ENCODE measurements at places on chromosomes 7 and 10.

DNA sequence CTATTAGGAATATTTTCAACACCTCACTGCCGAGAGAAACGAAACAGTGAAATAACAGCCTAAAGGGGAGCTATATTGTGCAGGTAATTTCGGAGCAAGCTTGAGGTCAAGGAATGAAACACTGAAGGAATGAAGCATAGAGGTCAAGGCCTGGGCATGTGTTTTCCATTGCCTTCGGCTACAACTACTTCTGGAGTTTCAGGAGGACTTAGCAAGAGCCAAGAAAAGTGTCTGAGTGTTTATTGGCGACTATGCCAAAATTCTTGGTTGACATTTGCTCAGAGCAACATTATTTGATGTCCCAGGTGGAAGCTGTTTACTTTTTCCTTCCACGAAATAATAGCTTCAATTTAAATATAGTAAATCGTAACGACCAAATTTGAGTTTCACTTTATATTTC lies 89.6 kb upstream of the IFRD1 start:
- no peak for DNase-seq

- DNase-seq: peak; percentile 63
These were observed 10.5 kb downstream of the TMEM273 start for GRCh38 chr10:49177391-49178355.

GRCh38 chr7:85130702-85131101 lies 56.2 kb downstream of the SEMA3D start:
- no peak for DNase-seq

DNA sequence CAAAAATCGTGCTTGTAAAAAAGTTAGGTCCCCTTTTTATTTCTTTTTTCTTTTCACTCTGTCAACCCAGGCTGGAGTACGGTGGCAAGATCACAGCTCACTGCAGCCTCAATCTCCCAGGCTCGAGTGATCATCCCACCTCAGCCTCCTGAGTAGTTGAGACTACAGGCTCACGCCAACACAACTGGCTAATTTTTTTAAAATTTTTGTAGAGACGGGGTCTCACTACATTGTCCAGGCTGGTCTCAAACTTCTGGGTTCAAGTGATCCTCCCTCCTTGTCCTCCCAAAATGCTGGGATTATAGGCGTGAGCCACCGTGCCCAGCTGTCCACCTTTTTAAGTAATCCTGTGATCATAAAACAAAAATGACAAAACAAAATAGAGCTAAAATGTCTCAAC lies 19.4 kb upstream of the ARHGAP12 start:
- no peak for DNase-seq

GRCh38 chr10:3935141-3935540 lies 150.1 kb upstream of the KLF6 start:
- DNase-seq: peak; percentile 16

GRCh38 chr7:22569586-22570321 lies 69.8 kb upstream of the STEAP1B start:
- DNase-seq: no peak

DNA sequence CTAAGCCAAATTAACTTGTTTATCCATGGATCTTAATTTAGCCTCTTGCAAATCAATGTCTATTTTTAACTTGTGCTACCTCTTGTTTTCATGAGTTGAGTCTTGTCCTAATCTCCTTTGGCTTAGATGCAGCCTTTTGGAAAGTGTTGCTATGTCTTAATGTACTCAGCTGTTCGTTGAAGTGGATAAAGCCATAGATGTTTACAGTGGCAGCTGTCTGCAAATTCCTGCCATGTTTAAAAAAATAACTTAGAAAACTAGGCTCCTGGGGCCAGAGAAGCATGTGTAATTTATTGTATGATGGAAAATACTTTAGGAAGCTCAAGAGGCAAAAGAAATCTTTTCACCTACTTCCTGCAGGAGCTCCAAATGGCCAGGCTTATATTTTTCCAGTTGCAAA lies 253.1 kb upstream of the RHOBTB1 start:
- no peak for DNase-seq

Data from epithelial cell of proximal tubule (primary cell).